ENCODE measurements at places on chromosomes 7 and 10. TPM values are rescaled to one million over a fixed set of nuclear protein-coding genes. Genes with fewer than 3 reads are reported as not detected.

Gene OR2A7
- total RNA-seq, result 1.5 TPM

Gene ENO4
- not detected for total RNA-seq

Gene AGBL3
- 2.2 TPM for total RNA-seq

Gene BTBD16
- not detected for total RNA-seq

Gene MSS51
- 2.9 TPM for total RNA-seq

Gene SUPV3L1
- 36.8 TPM for total RNA-seq

Gene FKBP6
- total RNA-seq, result not detected

Gene C10orf105
- total RNA-seq, result 1.1 TPM

Gene EPHB6
- total RNA-seq, result 7.0 TPM

Gene LGI1
- not detected for total RNA-seq

Gene NCF1
- 3.1 TPM for total RNA-seq

Gene MMD2
- not detected for total RNA-seq

Gene FRA10AC1
- 5.4 TPM for total RNA-seq

Gene TBX20
- not detected for total RNA-seq

Gene SOSTDC1
- not detected for total RNA-seq

Gene CALHM2
- 135 TPM for total RNA-seq

Gene PSMA2
- 154 TPM for total RNA-seq

Gene GRM3
- total RNA-seq, result not detected

Gene IFIT1
- total RNA-seq, result 31.8 TPM

Gene MPP7
- 13.5 TPM for total RNA-seq

Gene HMX2
- total RNA-seq, result not detected

Gene SPDYE2
- not detected for total RNA-seq

Gene UBN2
- total RNA-seq, result 10.2 TPM

Gene TAS2R41
- total RNA-seq, result not detected

Gene TBL2
- total RNA-seq, result 26.1 TPM

Gene TSPAN12
- total RNA-seq, result not detected

Gene IL6
- total RNA-seq, result 0.65 TPM

Gene SRGN
- 166 TPM for total RNA-seq

Gene ANKRD7
- 0.66 TPM for total RNA-seq

Gene HNRNPA2B1
- 899 TPM for total RNA-seq

Gene ELN
- total RNA-seq, result not detected

Gene FGFR2
- not detected for total RNA-seq

Gene IFIT1B
- not detected for total RNA-seq

Gene PDE1C
- total RNA-seq, result not detected

Gene MCM10
- 68.3 TPM for total RNA-seq

Gene SYPL1
- 51.3 TPM for total RNA-seq

Gene TSPAN33
- 2.8 TPM for total RNA-seq
